ENCODE measurements at places on chromosomes 4 and X.

- peak; percentile 92 for DNase-seq
Observed at GRCh38 chr4:13544606-13545393, 492 bp upstream of the NKX3-2 start.

- peak; percentile 71 for DNase-seq
Observed at GRCh38 chr4:109294006-109294405, 8.5 kb downstream of the COL25A1 start.

GRCh38 chrX:81201071-81201470 is 642 bp downstream of the HMGN5 start:
- DNase-seq: no peak

GRCh38 chrX:103941201-103941975 is 21.0 kb upstream of the TMSB15B start:
- DNase-seq: peak; percentile 25

GRCh38 chr4:3638080-3638795 is 106.0 kb upstream of the LRPAP1 start:
- DNase-seq: no peak

DNA sequence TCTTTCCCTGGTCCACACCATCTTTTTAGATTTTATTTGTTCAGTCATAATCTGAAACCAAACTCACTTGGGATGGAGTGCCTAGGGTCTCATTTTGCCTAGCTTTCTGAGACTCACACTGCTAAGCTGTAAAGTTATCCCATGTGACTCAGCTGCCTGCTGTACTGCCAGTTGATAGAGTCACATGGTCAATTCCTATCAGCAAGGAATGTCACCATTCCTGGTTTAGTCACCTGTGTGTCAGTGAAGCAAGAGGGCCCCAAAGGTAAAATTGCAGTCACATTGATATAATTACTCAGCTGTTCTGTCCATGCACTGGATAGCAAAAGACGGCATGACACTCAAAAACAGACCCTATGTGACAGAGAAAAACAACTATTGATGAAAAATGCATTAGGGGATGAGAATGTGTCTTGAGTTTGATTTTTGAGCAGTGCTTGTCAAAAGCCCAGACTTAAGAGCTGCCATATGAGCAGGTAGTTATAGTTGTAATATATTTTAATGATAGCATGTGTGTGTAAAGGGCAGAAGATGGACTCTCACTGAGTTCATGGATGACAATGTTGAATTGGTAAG is 413.2 kb downstream of the PPARGC1A start:
- no peak for DNase-seq

- no peak for DNase-seq
Observed at GRCh38 chr4:185304944-185305690, 90.6 kb downstream of the LRP2BP start.

DNA sequence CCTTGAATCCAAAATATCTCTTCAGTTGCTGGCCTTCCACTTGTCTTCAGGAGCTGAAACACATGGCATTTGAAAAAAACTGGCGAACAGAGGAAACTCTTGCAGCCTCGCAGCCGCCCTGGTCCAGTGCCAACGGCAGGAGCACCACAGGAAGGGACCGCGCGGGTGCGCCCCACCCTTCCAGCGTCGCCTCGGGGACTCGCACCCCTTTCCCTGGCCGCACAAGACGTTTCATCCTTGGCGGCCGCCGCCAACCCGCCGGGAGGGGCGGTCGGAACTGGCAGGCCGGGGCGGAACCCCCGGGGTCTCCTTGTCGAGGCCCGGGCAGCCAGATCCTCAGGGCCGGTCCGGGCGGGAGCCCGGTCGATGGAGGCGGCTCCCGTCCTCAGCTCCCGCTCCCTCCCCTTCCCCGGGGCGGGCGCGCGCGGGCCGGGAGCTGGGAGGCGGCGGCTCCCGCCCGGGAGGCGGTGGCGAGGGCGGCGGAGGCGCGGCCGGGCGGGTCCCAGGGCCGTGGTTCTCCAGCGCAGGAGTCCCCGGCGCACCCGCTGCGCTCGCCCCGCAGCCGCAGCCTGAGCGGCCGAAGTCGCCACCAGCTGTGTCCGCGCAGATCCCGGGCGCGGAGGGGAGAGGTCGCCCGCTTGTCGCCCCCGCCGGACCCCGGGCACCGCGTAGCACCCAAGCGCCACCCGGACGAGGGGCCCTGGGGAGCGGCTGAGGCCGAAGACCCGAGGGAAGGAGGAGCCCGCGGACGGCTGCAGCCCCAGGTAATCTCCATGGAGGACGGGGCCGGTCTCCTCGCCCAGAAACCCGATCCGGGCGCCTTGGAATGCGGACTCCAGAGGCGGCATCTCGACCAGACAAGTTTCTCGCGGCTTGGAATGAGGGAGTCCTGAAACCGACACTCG is 886 bp upstream of the NDST3 start:
- DNase-seq: no peak

GRCh38 chr4:87981486-87981885 is 6.0 kb downstream of the SPP1 start:
- DNase-seq: no peak

DNA sequence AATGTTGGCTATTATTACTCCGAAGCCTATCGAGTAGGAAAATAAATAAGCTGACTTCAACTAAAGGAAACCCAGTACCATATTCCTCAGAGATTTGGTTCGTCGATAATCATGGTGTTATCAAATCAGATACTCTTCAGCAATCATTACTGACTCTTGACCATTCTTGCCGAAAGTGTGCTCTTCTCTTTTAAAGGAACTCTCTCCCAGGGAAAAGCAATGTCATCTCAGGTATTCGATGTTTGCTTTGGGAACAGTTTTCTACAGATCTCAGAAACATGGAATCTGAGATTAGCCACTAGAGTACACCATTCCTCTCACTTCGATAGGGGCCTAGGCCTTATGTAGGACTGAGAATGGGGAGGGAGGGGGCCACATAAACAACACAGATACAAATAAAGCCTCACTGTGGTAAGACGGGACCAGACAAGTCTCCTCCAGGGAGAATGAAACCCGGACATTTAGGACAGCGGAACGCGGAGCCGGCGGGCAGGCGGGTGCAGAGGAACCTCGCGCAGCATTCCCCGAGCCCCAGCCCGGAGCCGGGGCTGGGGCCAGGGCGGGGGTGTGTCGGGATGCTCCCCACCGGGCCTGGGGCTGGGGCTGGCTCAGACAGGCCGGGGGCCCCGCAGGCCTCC is 581 bp downstream of the DNAJB14 start:
- peak; percentile 47 for DNase-seq

- DNase-seq: no peak
Observed at GRCh38 chr4:148034813-148035212, 302.9 kb downstream of the ARHGAP10 start.

GRCh38 chr4:146232131-146232722 is 17.9 kb downstream of the REELD1 start:
- DNase-seq: no peak

DNA sequence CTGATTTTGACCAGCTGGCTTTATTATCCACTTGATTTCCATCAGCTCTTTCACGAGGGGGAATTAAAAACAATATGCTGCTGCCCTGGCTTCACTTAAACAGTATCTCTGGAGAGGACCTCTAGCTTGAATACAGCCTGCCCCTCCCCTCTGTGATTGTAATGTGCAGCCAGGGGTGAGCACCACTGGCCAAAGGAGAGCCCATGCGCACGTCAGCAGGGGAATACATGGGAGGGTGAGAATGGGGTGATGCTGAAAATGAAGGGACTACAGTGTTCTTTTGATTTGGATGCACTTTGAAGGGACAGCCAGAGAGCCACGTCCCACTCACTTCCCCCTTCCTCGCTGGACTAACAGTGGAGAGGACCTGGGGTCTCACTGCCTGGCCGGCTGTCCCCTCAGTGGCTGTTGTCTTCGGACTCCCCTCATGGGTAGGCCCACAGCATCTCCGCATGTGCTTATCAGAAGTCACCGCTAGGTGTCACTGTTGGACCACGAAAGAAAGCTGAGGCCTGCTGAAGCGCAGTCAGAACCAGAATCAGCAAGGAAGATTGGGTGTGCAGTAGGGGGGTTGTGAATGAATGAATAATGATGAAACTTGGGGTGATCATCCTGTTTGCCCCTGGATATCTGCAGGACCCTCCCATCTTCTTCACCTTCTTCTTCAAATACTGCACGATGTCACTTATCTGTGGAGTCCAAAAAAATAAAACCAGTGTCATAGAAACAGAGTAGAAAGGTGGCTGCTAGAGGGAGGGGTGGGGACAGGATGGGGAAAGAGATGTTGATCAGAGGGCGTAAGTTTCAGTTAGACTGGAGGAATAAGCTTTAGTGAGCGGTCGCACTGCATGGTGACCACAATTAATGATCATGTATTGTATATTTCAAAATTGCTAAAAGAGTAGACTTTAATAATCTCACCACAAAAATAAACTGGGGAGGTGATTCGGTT is 32.8 kb downstream of the CLCN4 start:
- DNase-seq: peak; percentile 71

GRCh38 chr4:40750461-40751258 is 905 bp downstream of the NSUN7 start:
- DNase-seq: no peak

GRCh38 chr4:118289794-118290193 is 63.0 kb downstream of the PRSS12 start:
- no peak for DNase-seq

DNA sequence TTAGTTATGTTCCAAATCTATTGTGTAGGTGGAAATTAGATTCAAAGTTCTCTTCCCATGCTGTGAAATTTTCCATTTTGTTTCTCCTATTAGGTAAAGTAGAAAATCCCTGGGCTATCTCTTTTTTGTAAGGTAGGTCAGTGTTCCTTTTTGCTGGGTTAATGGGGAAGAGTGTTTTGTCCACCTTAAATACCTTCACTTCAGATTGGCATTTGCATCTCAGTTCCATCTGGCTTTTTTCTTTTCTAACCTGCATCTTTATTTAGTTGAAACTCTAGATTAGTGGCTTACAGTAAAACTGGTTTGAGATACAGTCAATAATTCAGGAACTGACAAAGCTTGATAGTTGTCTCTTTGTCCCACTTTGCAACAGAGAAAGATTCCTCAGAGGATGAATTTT is 1115.8 kb downstream of the PDHA2 start:
- DNase-seq: no peak

- DNase-seq: no peak
Observed at GRCh38 chr4:126215759-126216158, 901.0 kb downstream of the FAT4 start.

DNA sequence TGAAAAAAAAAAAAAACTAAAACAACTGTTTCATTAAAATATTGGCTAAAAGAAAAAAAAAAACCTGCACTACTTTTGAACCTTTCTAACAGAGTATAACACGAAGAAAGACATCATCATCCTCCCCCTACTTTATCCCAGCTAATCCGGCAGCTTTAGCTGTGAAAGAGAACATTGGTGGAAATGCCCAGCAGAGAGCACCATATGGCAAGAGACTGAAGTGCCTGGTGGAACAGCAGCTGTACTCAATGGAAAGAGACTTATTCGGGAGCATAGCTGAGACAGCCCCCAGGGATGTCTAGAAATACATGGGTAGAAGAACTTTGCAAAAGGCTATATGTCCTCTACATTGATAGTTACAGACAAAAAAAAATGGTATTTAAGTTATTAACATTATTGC is 30.3 kb downstream of the STPG2 start:
- DNase-seq: no peak

DNA sequence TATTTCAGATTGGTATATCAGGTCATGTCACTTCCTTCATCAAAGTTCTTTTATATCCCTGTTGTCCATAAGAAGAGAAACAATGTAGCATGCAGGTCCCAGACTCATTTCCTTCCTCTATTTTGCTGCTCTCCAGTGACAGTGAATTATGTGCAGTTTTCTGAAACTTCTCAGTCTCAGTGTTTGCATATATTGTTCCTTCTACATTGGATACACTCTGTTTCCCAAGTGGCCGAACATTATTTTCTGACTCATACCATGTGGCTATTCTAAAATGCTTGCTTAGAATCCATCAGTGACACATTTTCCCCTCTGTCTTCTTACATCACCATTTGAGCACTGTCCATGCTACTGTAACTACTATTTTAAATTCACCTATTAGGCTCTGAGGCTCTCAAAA is 305.7 kb downstream of the PDHA2 start:
- no peak for DNase-seq

DNA sequence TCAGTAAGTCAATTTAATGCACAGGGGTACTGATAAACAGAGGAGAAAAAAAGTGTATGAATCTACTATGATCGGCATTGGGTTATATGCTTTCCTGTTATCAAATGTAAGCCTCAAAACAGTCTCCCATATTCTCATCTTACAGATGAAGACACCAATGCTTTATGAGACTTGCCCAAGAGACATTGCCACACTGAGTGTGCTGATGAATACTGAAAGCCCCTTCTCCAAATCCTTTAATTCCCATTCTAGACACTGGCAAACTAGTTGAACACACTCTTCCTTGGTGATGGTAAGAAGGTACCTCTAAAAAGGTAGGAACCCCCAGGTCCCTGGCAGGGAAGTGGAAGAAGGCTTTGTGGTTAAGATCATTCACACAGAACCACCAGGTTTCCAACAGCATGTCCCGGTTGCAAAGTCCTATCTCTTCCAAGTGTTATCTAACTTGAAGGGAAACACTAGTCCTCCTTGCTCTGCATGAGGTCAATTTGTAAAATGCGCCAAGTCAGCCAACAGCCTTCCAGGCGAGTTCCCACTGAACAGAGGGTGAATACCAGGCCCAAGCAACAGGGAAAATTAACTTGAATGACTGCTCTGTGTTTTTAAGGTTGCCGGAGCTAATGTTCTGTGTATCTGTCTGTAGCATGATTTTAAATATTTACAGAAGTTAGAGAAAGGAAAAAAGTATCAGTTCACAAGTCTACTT is 5.1 kb downstream of the SETD7 start:
- no peak for DNase-seq

- no peak for DNase-seq
Observed at GRCh38 chr4:53771326-53771725, 180.0 kb upstream of the LNX1 start.

DNA sequence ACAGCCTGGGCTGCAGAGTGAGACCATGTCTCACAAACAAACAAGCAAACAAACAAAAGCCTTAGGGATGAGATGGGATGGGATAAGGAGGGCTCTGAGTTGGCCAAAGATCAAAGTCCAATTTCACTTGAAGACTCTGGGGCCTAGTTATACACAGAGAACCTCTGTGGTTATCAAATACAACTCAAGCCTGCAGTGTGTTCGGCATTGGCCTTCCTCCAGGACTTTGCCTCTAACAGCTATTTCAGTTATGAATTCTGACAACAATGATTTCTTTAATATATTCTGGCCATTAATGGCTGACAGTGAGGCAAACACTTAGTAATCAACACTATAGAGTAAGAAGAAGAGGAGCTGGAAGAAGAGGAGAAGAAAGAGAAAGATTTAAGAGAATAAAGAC is 171.1 kb downstream of the PDGFRA start:
- DNase-seq: no peak

- DNase-seq: no peak
Observed at GRCh38 chrX:72073633-72074032, 58.1 kb downstream of the RTL5 start.

GRCh38 chrX:71545364-71545763 is 12.5 kb downstream of the OGT start:
- DNase-seq: peak; percentile 24

DNA sequence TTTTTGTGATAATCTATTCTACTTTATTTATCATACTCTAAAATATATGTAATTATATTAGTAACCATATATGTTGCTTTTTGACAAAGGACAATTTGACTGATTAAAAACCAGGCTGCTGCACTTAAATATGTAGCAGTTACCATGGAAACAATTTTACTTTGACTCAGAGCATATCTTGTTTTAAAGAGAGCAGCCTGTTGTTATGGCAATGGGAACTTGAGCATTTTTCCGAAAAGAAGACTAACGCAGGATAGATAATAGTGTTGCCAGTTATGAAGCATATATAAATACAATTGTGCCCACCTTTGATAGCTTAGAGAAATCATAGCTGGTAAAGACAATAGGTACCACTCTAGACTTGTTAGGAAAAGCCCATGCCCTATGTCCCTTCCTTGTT is 283.0 kb downstream of the GASK1B start:
- DNase-seq: no peak

GRCh38 chr4:17811078-17811603 is 362 bp downstream of the NCAPG start:
- no peak for DNase-seq

All from K562 (cell line).